ENCODE measurements at places on chromosomes 12 and 14.

- no peak for DNase-seq
These were observed 18.5 kb downstream of the MMAB start for GRCh38 chr12:109554761-109555160.

DNA sequence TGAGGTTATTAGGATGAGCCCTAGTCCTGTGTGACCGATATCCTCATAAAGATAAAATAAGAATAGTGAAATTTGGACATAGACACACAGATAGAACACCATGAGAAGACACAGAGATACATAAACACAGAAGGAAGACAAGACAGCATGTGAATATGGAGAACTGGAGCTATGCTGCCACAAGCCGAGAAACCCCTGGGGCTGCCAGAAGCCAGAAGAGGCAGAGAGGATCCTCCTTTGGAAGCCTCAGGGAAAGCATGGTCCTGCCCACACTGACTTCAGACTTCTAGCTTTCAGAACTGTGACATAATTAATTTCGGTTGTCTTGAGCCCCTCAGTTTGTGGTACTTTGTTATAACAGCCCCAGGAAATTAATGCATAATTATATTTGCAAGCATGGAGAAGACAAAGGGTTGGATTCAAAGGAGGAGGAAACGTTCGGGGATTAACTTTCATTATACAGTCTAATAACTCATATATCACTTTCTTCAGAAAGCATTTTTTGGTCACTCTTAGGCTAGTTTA lies 1501.8 kb upstream of the FLRT2 start:
- DNase-seq, result no peak

DNA sequence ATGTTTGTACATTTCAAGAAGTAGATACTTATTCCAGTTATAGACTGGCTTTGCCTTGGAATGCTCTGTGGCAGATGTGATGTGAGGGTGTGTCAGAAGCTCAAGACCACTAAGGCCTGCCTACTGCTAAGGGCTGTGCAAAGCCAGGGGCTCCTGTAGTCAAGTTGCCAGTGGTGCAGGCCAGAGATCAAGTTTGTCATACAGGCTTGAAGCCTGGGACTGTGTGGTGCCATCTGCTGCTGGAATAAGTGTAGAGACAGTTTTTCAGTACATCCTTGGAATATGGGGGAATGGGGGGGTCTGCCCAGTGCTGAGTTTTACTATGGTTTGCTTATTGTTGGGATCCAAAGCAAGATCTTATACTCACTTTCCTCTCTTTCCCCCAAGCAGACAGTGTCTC lies 649.9 kb upstream of the FOXG1 start:
- no peak for DNase-seq

GRCh38 chr12:4649358-4649661 lies 396 bp downstream of the NDUFA9 start:
- no peak for DNase-seq

DNA sequence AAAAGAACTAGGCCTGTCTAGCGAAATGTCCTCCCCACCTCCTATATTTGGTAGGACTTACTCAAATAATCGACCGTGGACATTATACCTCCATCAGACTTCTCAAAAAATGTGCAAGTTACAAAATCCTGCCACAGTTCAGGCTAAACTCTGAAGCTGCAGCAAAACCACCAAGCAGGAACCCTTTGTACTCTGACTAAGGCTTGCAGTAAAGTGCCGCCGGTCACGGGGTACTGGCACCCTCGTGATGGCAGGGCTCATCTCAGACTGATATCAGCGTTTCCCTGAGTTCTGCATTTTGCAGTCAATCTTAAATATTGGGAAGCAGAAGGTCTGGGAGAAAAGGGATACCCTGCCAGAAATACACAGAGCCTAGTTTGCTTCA lies 17.1 kb downstream of the SLC11A2 start:
- peak; percentile 56 for DNase-seq

- DNase-seq, result no peak
These were observed 5.5 kb upstream of the HOXC11 start for GRCh38 chr12:53967421-53967925.

DNA sequence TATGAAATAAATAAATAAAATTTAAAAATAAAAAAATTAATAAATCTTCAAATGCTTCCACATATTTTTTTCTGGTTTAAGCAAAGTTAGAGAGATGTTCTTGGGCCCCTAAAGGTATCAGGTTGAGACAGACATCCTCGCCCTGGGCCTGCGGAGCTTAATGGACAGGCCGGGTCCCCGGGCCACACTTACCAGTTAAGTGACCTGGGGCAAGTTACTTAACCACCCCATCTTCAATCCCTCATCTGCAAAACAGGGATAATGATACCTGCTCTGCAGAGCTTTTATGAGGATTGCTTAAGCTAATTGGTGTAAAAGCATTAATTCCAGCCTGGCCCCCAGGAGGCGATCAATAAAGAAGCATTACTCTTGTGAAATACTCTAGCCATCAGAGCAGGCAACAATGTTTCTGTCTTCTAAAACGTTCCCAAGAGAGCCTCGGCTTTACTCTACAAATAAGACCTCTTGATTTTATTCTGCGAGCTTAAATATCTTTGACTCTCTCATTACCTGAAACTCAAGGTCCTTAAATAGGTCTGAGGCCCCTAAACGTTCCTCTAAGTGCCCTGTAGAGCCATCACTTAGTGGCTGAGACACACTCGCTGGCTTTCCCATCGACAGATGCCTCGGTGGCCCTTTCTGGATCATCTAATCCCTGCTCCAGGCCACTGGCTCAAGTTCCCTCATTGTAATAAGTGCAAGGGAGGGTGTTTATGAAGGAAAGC lies 81.1 kb upstream of the DIO3 start:
- no peak for DNase-seq

GRCh38 chr12:128402486-128403243 lies 135.7 kb downstream of the TMEM132C start:
- no peak for DNase-seq

DNA sequence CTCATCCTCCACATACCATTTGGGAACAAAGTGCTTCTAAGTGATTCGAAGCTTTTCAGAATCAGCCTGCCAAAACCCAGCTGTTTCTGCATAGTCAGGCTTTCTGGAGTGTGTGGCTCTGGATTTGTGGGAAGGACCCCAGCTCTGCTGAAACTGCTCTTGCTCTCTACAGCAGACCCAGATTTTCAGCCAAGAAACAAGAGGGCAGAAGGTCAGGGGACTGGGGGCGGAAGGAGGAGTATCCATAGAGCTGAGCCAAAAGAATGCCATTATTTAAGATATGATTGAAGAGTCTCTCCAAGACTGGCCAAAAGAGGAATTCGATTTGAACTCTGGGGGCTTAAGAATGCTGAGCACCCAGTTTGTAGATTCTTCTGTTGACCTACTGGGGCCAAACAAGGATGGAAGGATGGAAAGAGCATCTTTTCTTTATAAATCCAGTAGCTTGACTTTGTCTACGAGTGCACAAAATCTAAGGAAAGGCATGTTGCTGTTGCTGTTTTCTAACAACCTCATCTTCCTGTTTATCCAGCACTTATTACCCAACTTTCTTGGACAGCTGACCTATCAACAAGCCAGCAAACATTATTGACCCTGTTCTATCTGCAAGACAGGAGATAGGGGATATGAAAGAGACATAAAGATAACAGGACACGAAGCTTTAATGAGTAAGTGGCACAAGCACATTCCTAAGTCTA lies 29.2 kb downstream of the FBLN5 start:
- DNase-seq, result no peak

Data from CD4-positive, alpha-beta T cell treated with Interleukin-4 for 4 hours (primary cell).